Hypothalamus (tissue), 51 donors: ENCODE measurements at places on chromosomes 6 and 20.

DNA sequence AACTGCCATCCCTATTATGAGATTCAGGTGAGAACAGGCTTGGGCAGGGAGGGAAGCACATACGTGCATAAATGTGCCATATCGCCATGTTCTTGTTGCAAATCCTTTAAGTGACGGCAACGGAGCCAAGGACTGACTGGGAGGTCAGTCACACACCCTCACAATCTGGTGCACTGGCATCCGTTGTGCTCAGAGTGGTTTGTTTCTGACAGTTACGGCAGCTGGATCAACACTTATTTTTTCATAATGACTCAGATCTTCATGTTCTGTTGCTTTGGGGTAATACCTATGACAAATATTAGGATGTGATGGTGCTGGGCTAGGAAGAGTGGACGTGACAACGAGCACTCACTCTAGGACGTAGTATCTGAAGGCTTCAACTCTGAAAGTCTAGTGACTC lies 56.2 kb upstream of the PREP start:
- DNase-seq = no peak

DNA sequence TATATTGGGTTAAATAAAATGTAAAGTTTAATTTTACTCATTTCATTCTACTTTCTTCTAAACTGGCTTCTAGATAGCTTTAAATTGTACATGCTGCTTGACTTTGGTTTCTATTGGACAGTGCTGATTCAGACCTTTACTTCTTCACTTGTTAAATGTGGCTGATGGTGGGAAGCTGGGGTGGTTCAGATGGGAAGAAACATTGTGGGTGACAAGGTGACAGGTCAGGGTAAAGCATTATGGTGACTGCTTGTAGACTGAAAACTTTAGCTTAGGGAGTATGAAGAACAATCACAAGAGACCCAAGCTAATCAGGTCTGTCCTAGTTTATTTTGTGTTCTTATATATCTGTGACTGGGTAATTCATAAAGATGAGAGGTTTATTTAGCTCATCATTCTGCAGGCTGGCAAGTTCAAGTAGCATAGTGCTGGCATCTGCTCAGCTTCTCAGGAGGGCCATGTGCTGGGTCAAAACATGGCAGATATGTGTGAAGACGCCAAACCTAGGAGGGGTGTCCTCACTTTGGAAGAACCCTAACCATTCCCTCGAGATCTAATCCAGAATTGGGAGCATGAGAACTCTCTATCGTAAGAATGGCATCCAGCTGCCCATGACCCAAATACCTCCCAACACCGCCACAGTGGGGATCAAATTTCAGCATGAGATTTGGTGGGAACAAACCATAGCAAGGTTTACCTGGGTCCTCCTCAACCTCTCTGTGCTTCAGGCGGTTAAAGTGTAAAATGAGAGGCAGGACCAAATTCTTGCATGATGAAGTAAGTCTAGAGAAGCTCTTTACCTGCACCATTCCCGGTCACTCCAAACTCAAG lies 102.8 kb downstream of the FYN start:
- DNase-seq = no peak

- no peak for DNase-seq
Measured at GRCh38 chr6:22828179-22829062, 259.1 kb downstream of the HDGFL1 start.

- no peak for DNase-seq
Measured at GRCh38 chr6:41579088-41579610, 33.0 kb downstream of the FOXP4 start.

DNA sequence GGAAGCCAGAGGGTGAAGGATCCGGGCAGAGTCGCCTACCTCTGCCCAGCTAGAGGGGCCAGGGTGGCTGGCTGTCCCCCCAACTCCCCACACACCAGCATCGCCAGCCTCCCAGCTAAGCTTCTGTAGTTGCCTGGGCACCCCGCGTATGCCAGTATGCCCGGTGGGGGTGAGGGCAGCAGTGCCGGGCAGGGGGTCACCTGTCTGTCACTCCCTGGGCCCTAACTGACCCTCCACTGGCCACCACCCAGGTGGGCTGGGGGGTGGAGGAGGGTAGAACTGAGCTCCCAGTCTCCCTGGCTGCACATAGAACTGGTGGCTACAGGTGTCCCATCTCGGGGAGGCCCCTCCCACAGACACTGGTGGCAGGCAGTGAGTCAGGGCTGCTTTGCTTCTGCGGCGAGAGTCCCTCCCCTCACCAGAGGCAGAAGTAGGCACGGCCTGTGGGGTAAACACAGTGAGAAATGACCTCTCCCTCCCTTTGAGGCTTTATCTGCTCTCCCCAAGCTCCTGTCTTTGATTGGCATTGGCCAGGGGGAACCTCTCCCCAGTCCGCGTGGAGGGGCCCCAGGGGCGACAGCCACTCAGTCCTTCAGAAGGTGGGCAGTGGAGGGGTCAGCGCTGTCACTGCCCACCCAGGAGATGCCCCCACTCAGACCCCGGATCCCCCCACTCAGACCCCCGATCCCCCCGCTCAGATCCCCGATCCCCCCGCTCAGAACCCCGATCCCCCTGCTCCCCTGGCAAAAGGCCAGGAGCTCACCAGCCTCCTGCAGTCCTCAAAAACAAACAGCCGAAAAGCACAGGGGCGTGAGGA lies 2.5 kb downstream of the NTSR1 start:
- no peak for DNase-seq

- DNase-seq = no peak
Measured at GRCh38 chr6:107144666-107145065, 29.4 kb upstream of the BEND3 start.

DNA sequence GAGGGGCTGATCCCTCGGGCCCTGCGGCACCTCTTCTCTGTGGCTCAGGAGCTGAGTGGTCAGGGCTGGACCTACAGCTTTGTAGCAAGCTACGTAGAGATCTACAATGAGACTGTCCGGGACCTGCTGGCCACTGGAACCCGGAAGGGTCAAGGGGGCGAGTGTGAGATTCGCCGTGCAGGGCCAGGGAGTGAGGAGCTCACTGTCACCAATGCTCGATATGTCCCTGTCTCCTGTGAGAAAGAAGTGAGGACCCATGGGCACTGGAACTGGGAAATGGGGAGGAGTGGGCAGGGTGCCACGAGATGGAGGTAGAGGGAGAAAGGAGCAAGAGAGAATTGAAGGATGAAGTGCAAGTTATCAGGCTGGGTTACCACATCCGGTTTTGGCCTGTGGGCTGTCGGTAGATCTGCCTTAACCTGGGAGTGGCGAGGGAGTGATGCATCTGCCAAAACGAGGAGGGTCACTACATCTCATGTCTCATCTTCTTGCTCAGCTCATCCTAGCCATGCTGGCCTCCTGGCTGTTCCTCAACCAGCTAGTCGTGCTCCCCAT lies 5.4 kb upstream of the PHF1 start:
- DNase-seq = no peak

DNA sequence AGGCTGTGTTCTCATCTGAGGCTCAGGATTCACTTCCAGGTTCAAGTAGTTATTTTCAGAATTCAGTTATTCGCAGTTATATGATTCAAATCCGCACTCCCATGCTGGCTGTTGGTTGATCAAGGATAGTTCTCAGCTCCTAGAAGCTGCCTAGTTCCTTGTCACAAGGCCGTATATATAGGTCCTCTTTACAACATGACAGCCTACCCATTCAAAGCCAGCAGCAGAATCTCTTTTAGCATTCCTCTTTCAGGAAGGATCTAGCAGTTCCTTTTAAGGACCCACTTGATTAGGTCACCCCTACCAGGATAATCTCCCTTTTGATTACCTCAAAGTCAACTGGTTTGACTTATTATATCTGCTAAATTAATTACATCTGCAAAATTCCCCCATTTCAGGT lies 23.8 kb upstream of the LAMP5 start:
- DNase-seq = no peak

- DNase-seq = no peak
Measured at GRCh38 chr20:38170826-38171674, 6.0 kb upstream of the TGM2 start.

GRCh38 chr20:63889241-63890200 lies 5.4 kb upstream of the DNAJC5 start:
- no peak for DNase-seq

- no peak for DNase-seq
Measured at GRCh38 chr6:1915226-1915625, 305.5 kb downstream of the FOXC1 start.

DNA sequence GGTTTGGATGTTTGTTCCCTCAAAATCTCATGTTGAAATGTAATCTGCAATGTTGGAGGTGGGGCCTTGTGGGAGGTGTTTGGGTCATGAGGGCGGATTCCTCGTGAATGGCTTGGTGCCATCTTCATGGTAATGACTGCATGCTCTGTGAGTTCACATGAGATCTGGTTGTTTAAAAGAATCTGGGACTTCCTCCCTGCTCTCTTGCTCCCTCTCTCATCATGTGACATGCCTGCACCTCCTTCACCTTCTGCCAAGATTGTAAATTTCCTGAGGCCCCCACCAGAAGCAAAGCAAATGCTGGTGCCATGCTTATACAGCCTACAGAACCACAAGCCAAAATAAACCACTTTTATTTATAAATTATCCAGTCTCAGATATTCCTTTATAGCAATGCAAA lies 250.3 kb upstream of the PLN start:
- no peak for DNase-seq

DNA sequence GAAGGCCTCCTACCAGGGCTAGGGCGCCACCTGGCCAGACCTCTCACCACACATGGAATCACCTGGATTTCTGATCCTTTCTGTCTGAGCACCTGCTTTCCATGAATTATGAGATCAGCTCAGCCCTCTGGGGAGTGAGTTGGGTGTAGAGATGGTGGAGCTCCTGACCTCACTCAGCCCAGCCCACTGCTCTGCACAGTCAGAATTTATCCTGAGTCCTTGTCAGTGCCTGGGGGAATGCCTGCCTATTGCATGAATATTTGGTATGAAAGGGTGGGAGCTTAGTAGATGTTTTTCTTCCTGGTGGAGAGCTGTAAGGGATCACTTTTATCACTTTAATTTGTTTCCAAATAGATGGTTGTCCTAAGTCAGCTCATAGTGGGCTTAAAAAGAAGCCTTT lies 47.5 kb downstream of the DTD1 start:
- DNase-seq = no peak

DNA sequence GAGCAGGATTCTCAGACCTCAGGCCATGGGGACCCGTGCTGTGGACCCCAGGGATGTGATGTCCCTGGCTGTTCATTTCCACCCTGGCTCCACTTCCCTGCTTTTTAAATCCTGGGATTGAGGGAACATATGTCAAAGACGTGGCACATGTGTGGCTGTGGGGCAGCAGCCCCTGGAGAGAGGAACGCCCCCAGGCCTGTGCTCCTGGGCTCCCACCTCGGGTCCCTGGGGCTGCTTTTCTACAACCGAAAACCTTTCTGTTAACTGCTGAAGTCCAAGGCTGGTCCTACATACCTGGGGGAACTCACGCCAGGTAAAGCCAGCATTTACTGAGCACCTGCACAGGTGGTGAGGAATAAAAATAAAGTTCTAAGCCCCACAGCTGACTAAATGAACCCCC lies 102.3 kb upstream of the FRMD1 start:
- DNase-seq = no peak

GRCh38 chr6:115830895-115831294 lies 229.8 kb downstream of the FRK start:
- no peak for DNase-seq

GRCh38 chr6:145525038-145525437 lies 210.3 kb downstream of the EPM2A start:
- DNase-seq = no peak

- no peak for DNase-seq
Measured at GRCh38 chr6:16181439-16182297, 52.8 kb downstream of the MYLIP start.

DNA sequence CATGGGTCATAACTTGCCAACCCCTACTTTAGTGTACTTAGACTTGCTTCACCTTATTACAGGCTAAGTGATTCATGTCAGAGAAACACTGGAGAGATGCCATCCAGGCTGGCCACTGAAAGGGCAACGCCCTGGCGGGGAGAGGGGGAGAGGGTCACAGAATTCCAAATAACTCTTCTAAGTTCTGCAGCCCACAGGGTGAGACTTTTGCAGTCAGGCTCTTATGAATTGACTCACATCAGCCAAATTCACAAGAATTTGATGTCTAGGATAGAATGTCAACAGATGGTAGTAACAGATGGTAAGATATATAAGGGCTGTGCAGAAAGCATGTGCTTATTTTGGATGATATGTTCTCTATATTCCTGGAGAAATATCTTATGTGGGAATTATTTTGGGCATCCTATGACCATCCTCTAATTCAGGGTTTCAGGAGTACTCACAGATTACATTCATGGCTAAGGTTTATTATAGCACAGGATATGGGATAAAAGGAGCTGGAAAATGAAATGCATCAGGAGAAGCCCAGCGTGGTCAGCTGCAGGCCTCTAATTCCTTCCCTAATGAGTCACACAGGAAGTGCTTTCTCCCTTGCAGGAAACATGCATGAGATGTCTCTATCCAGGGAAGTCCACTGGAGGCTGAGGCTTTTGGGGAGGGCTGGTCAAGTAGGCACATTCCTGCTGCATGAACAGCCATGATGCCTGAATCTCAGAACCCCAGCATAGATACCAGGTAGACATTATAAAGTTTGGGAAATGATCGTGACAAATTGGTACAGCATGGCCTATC lies 58.7 kb upstream of the RIN2 start:
- no peak for DNase-seq
